ENCODE measurements at places on chromosomes 3 and 15. TPM values are rescaled to one million over a fixed set of nuclear protein-coding genes. Genes with fewer than 3 reads are reported as not detected.
A peak's percentile ranks its signal among the peaks of the same experiment; 100 is the strongest.

GRCh38 chr3:126721246-126721645 is 17.2 kb downstream of the CHCHD6 start:
- no peak for DNase-seq

GRCh38 chr15:20356444-20356910 is 185.1 kb downstream of the GOLGA6L6 start:
- DNase-seq = peak; percentile 74

The GOLGA6L7 gene
- total RNA-seq = not detected

The BCHE gene
- total RNA-seq = 0.81 TPM

- no peak for DNase-seq
Observed at GRCh38 chr3:29451920-29452319, 171.0 kb downstream of the RBMS3 start.

DNA sequence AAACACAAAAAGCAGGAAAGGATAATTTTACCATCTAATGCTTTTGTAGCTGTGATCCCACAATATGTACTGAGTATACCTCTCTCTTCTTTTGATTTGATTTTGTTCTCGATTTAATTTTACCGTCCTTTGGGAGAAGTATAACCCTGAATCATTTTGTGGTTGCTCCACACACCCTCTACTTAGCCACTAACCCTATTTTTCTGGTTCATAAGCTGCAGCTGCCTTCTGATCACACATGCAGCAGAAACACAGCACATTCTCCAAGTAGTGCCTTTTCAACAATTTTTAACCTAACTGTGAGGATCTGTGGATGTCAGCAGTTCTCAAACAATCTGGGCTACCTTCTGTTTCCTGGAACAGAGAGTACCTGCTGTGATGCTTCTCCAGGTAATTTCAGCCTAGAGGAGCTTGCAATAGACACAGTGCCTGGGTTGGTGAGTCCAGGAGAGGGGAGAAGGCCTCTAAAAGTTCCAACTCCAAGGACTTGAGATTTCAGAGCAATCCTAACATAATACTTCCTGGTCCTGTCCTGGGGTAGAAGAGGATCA is 40.3 kb downstream of the HGD start:
- no peak for DNase-seq

Data from cardiac septum (tissue), 1 donor.